ENCODE measurements at places on chromosomes 4 and X.

- DNase-seq: no peak
These were observed 25.2 kb downstream of the ARX start for GRCh38 chrX:24990535-24990934.

GRCh38 chr4:153228512-153229140 is 24.4 kb downstream of the TRIM2 start:
- DNase-seq: no peak

DNA sequence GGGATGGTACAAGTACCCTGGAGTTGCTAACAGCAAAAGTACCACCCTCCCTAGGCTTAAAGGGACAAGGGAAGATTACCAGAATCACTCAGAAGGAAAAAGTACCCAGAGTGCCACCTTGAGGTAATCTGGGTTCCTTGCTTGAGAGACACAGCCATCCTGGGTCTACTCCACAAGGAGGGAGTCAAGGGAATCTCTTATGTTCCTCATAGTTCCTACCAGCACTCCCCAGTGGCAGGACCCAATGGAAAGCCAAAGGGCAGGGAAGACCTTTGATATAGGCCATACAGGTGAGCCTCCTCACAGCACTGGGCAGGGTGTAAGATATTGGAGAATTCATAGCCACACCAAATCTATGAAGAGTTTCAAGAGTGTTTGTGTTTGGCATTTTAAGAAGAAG is 5.7 kb downstream of the IL2 start:
- no peak for DNase-seq

GRCh38 chr4:75939890-75940691 is 722 bp downstream of the NAAA start:
- DNase-seq: no peak

- DNase-seq: no peak
These were observed 31.4 kb upstream of the RBPJ start for GRCh38 chr4:26289401-26289800.

GRCh38 chr4:15294202-15294601 is 133.6 kb upstream of the C1QTNF7 start:
- no peak for DNase-seq

- no peak for DNase-seq
These were observed 14.6 kb downstream of the PGK1 start for GRCh38 chrX:78118628-78119027.

All from mesothelial cell of epicardium (in vitro differentiated cells).